ENCODE measurements at places on chromosomes 13 and 19.

- no peak for DNase-seq
Measured at GRCh38 chr13:45603338-45603737, 12.2 kb downstream of the ERICH6B start.

DNA sequence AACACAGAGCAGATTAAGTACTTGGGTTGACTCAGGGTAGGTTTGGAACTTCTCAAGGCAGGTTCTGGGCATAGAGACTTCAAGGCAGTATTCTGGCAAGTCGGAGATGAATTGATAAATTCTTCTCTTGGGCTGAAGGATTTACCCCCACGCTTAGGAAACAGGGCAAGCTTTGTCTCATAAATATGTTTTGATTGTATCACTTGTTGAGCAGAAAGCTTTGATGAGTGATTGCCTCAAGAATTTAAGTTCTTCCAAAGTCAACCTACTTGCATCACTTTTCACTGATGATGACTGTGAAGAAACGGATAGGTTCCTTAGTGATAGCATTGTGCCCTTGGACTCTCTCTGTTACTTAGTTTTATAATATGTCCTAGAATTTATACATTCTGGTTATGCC lies 258.6 kb upstream of the DACH1 start:
- no peak for DNase-seq

GRCh38 chr13:57815600-57815999 lies 184.1 kb downstream of the PCDH17 start:
- DNase-seq: no peak

GRCh38 chr13:106786006-106786563 lies 218.1 kb upstream of the ARGLU1 start:
- DNase-seq: no peak

DNA sequence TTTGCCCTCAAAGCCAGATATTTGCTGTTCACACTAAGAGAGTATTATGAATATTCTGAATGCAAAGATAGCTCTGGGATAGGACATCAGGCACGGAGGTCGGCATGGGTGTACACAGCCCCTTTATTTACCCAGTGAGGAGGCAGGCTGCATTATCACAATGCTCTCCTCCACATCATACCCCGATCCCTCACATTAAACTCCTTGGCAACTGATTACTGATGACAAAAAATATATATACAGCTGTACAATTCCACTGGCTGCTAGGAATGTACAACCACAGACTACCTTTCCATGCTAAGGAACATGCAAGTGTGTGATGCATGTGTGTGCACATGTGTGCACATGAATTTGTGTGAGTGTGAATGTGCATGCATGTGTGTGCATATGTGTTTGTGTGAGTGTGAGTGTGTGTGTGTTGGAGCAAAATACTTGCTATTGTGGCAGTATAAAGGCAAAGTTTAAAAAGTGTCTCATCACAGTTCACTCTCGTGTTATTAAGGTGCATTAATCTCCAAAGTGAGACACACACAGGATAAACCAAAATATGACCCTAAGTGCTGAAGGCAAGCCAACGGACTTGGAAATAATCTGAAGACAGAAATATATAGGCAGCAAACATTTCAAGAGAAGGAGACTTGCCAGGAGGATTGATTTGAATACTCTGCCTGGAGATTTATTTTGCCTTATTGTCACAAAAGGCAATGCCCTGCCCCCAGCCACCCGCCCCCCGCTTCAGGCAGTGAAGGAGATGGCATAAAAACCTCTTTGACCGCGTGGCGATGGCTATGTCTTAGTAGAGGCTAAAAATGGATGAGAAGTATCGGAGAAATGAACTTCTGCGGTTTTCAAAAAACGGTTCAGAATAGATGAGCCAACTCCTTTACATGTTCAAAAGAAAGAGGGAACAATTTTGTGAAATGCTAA lies 274.8 kb downstream of the TSHZ3 start:
- DNase-seq: no peak

DNA sequence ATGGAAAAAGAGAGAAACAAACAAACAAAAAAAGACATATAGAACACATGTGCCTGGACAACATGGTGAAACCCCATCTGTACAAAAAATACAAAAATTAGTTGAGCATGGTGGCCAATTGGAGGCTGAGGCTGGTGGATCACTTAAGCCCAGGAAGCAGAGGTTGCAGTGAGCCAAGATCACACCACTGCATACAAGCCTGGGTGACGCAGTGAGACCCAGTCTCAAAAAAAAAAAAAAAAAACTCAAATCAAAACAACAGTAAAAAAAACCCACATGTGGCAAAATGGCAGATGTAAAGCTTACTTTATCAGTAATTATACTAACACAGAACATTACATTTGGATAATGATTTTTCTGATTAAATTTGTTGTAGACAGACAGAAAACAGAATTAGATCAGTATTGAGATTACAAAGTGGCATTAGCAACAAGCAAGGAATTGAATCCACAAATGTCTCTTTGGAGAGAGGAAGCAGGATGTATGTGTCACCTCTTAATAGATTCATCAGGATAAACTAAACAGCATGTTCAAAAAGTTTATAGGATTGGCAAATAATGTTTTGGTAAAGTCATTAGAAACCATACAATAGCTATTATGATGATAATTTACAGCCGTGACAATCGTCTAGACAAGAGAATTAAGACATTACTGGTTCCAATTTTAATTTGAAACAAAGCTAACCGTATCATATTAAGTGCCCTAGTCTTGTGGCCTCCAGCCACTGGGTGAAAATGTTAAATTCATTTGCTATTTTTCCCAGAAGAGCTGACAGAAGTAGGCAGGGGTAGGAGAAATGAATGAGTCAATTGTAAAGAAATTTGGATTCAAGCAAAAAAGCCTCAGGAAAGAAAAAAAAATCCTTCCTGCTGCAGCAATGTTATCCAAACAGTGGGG lies 206.0 kb downstream of the FGF14 start:
- DNase-seq: no peak

GRCh38 chr19:17576758-17577456 lies 21.5 kb downstream of the COLGALT1 start:
- DNase-seq: no peak

- no peak for DNase-seq
Measured at GRCh38 chr13:109154966-109155761, 525.8 kb downstream of the MYO16 start.

DNA sequence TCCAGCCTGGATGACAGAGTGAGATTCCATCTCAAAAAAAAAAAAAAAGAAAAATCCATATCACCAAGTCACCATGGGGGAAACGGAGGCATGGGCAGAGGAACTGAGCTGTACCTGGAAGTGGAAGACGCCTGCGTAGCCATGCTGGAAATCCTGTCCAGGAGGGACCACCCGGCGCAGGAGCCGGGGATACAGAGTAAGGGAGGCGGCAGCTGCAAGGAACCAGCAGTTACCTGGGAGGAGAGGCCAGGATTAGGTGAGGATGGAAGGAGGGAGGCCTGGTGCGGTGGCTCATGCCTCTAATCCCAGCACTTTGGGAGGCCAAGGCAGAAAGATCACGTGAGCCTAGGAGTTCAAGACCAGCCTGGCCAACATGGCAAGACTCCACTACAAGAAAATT lies 2.0 kb downstream of the CAPN12 start:
- no peak for DNase-seq

- DNase-seq: no peak
Measured at GRCh38 chr13:43787518-43787891, 733 bp upstream of the ENOX1 start.

- no peak for DNase-seq
Measured at GRCh38 chr13:23450340-23451046, 17.0 kb upstream of the SACS start.

GRCh38 chr19:57465680-57466381 lies 8.9 kb upstream of the VN1R1 start:
- DNase-seq: no peak

- DNase-seq: no peak
Measured at GRCh38 chr13:107252428-107252827, 684.5 kb upstream of the ARGLU1 start.

DNA sequence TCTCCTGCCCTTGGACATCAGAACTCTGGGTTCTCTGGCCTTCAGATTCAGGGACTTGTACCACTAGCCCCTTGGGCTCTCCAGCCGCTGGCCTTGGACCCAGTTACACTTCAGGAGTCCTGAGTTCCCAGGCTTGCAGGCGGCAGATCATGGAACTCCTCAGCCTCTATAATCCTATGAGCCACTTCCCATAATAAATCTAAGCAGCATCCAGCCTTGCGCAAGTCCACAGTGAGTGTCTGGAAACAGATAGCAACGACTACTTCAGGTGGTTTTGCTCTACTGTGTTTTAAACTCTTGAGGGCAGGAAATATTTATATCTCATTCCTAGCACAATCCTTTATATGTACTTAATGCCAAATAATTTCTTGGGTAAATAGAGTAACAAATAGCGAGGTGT lies 92.3 kb downstream of the COL4A1 start:
- no peak for DNase-seq

- no peak for DNase-seq
Measured at GRCh38 chr13:27018344-27018861, 153.2 kb downstream of the USP12 start.

GRCh38 chr19:13788991-13789390 lies 6.3 kb upstream of the ZSWIM4 start:
- DNase-seq: no peak

GRCh38 chr13:38641164-38641948 lies 45.5 kb upstream of the FREM2 start:
- no peak for DNase-seq

- DNase-seq: no peak
Measured at GRCh38 chr19:45097776-45098520, 5.0 kb downstream of the PPP1R37 start.

DNA sequence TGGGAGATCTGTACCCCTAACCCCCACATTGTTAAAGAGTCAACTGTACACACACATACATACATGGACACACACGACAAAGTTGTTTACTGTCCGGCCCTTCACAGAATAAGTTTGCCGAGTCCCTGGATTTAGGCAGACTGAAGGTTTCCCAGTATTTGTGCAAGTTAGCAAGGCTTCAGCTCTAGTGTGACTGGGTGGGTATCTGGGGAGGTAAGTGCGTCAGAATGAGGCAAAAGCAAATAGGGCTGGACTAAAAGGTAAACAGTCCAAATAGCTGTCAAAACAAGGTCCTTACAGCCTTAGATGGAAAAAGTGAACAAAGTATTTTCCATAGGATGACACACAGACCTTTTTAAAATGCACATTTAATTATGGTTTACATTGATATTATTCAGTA lies 228.4 kb upstream of the UFM1 start:
- no peak for DNase-seq

DNA sequence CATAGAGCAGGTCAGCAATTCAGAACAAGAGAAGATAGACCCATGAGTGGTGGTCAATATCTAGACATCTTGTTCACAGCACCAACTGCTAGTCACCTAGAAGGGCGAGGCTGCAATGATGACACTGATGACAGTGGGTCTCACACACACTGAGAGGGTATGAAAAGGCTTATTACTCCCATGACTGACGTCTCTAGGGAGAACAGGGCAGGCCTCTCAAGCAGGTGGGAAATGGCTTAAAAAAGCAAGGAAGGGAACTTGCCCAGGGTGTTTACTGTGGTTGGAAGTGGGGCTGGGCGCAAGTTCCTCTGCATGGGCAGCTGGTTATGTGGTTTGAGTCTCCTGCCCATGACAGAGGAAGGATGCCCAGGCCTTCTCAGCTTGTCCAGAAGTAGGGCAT lies 33.8 kb downstream of the ZNF44 start:
- no peak for DNase-seq

DNA sequence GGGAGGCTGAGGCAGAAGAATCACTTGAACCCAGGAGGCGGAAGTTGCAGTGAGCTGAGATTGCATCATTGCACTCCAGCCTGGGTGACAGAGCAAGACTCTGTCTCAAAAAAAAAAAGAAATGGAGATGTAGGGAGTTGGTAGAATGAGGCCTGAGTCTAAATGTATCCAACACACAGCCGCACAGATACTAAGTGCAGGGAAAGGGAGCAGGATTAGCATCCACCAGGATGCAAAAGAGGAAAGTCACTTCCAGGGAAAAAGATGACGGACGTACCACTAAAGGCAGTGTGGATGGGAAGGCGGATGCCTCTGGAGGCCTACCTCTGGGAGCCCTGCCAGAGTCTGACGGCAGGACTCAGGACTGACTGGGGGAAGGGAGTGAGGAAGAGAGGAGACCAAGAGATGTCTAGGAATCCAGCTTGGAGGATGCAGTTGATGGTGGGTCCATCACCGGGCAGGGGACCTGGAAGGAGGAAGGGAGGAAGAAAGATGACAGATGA lies 6.8 kb downstream of the FAM98C start:
- DNase-seq: no peak

GRCh38 chr13:59510386-59510785 lies 653.3 kb downstream of the DIAPH3 start:
- no peak for DNase-seq

DNA sequence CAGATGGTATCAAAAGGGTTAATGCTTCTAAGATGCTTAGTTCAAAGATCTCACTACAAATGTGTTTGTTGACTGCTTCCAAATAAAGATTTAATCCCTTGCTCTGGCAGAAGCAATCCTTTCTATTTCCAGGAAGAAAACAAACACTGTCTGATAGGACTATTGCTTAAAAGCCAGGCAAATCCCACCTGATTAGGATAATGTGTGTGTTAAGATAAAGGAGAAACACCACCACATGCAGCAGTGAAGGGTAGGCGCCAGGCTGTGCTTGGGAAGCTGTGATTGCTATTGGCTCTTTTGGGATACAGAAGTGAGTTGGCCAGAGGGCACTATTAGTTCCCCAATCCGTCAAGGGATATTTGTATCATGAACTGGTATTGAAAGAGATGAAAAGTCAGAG lies 62.8 kb upstream of the LRCH1 start:
- DNase-seq: no peak

GRCh38 chr13:73913751-73914518 lies 220.3 kb downstream of the KLF12 start:
- DNase-seq: no peak

DNA sequence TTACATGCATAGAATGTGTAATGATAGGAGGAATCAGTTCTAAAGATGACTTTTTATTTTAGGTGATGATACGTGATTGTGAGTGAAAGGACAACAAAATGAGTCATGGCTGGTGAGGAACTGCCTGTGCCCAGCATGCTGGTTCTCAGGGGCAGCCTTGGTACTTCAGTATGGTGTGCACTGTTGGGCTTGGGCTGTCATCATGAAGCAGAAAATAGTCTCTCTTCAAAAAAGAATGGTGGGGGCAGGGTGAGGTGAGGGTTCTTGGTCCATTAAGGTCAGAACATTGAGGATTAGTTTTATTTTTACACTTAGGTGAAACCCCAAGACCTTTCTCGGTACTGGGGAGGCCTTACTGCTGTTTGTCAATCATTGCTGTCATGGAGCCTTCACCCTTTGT lies 309.5 kb downstream of the MTUS2 start:
- no peak for DNase-seq

Measured in activated T-helper 9 cell treated with anti-CD3 and anti-CD28 coated beads, Interleukin-2, amount 50 U/mL, for 16 hours (primary cell).